ENCODE measurements at places on chromosomes 2 and 18.
A peak's percentile ranks its signal among the peaks of the same experiment; 100 is the strongest.

- DNase-seq, result no peak
Measured at GRCh38 chr2:202378662-202379358, 2.7 kb downstream of the BMPR2 start.

DNA sequence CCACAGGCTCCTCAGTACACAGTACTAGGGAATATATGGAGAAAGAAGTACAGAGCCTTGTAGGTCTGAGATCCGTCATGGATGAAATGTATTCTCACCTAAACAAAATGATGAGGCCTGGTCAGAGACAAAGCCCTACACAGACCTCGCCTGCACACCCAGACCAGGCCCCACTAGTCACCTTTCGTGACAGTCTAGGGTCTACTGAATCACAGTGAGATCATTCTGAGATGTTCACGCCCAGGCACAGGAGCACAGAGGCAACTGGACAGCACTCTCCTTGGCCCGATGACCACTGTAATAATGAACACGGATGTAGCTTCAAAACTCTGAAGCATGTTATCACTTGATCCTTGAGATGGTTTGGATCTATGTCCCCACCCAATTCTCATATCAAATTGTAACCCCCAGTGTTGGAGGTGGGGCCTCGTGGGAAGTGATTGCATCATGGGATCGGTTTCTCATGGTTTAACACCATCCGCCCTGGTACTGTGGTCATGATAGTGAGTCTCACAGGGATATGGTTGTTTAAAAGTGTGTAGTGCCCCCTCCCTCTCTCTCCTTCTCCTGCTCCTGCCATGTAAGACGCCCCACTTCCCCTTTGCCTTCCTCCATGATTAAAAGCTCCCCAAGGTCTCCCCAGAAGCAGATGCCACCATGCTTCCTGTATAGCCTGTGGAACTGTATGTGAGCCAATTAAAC lies 15.1 kb downstream of the DOCK10 start:
- DNase-seq, result no peak

DNA sequence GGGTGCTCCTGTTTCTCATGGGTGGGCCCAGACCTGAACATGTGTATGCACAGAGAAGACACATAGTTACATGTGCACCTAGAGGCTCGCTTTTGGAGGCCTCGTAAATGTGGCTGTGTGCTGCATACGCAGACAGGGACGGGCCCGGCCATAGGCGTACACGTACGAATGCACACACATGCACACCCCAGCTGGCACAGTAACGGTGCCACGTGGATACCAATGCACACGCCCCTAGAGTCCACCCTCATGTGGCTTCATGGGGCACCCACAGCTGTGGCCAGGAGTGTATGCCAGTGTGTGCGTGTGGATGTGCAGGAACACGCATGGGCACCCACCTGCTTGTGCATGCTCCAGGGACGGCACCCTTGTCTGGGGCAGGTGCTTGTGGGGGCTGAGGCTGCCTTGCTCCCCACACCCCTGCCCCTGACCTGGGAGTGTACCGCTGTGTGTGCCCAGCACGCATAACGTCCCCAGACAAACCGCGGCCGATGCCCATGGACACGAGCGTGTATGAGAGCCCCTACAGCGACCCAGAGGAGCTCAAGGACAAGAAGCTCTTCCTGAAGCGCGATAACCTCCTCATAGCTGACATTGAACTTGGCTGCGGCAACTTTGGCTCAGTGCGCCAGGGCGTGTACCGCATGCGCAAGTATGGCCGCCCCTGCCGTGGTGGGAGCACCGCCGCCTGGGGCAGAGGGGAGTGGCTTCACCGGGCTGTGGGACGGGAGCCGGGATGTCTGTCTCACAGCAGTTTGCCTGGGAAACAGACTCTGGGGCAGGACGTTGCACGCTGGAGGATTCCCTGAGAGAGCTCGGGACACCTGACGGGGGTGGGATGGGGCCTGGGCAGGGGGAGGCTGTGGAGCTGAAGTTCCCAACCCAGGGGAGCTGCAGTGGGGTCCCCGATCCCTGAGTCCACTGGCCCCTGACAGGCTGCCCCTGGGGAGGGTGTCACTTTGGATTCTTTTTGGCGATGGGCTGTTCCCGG lies 21.0 kb downstream of the ZAP70 start:
- no peak for DNase-seq

DNA sequence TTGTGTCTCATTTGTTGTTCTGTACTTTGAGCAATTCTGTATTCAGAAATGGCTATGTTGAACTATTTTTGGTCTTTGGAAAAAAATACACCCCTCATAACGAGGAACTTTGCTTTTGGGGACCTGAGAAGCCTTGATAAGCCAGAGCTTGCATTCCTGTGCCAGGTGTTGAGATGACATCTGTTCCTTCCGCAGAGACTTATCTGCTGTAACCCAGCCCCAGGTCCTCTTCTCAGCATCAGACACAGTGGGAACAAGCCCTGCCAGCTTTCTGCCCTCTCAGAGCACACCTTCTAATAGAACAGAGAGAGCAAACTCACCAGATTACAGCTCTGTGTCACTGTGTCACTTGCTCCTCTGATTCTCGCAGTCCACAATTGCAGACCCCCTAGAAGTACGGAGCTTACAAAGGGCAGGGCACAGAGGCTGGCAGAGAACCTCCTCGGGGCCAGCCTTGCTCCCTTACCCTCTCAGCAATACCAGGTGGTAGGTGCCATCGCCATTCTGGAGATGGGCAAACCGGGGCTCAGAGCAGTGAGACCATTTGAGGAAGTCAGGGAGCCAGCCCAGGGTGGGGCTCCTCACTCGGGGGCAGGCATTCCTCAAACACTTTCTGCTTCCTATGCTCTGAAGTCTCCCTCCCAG lies 97.4 kb downstream of the DDX1 start:
- no peak for DNase-seq

DNA sequence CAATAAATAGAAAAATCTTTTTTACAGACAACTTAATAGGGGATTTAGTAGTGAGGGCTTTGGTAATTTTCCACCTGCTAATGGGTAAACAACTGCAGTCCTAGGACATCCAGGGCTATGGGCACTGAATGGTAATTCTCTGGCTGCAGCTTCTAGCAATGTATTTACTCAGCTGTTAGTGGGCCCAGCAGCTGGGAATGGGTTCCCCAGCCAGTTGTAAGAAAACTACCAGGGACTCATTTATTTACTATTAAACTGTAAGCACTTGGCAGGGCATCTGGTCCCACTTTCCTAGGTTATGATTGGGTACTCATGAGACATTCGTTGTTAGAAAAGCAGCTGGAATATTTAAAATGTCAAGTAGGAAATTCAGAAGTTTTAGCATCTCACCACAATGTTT lies 363.8 kb upstream of the TRIB2 start:
- no peak for DNase-seq

DNA sequence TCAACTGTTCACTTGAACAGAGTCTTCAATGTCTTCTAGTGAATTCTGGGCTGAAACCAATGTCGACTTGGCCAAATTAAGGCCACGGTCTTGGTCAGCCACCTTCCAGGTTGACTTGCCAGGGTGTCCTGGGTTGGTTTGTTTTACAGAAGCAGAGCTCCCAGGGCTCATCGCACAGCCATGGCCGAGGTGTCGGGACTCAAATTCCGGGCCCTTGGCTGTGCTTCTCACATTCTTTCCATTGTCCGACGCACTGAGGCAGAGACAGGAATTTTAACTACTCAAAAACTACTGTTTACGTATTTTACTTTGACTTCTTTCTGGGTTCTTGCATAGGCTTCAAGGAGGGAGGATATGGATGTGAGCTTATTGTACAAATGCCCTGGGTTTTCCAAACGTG lies 51.7 kb downstream of the HPCAL1 start:
- DNase-seq, result no peak

DNA sequence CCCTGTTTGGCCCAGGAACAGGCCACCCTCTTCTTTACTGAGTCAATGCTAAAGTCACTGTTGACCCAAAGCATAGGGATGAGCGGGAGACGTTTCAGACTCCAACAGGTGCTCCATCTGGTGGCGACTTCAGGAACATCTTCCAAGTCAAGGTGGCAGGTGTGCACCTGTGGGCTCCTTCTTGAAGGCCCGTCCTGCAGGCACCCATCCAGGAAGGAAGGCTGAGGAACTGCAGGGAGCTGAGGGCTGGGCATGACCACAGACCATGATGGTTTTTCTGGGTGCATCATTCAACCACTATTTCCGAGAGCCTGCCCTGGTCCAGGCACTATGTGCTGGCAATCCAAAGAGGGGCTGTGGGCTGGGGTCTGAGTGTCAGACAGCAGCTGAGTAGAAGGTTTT lies 142.8 kb downstream of the NDUFA10 start:
- peak; percentile 25 for DNase-seq

GRCh38 chr2:65664931-65665330 lies 232.5 kb upstream of the SPRED2 start:
- DNase-seq, result no peak

- DNase-seq, result no peak
Measured at GRCh38 chr18:13422541-13423147, 204.1 kb downstream of the LDLRAD4 start.

DNA sequence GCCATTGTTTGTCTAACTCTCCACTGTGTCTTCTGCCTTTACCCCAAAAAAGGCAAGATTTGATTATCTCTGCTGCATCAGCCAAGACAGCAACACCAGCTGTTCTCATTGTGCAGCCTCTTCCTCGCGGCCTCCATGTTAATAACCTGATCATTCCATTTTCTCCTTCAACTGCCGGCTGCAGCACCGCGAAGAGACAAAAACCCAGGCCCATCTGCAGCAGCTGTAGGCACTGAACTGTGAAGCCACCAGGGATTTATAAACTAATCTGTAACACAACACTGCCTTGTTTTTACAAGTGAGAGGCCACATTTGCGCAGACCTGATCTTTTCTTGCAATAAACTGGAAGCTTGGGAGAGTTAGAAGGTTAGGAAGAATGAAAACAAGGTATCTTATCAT lies 147.8 kb downstream of the SATB2 start:
- no peak for DNase-seq

DNA sequence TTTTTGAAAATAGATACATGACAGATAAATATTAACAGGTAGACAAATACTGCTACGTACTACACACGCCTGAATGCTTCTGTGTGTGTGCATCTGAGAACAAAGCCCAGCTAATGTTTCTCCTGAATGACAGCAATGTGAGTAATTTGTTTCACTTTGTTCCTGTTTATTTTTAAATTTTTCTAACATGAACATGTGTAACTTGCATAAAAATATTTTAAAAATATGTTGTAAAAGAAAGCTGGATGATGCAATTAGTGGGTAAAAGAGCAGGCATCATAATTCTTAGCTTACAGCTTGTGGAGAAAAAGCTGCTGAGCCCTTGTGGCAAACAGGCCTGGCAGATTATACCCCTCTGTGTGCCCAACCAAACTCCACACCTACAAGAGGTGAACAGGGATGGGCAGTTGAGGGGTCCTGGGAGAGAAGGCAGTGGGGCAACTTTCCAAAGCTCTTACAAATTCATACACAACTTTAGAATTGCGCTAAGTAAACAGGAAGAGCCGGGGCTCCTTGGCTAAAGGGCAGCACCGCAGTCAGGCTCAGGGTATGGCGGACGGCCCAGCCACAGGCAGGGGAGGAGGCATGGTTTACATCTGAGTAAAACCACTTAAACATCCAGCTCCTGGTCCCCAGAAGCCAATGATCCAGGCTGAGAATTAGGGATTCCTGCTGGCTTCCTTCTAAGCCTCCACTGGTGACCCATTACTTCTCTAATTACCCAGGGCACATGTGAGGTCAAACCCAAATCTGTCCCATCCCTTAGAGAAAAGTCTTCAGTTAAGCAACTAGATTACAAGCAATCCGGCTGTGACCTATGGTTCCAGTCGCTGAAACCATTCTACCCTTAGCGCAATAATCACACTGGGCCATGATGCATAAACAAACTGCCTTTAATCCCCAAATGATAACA lies 14.0 kb downstream of the PXDN start:
- DNase-seq, result peak; percentile 50

- DNase-seq, result no peak
Measured at GRCh38 chr2:147607379-147607778, 237.4 kb upstream of the ACVR2A start.

DNA sequence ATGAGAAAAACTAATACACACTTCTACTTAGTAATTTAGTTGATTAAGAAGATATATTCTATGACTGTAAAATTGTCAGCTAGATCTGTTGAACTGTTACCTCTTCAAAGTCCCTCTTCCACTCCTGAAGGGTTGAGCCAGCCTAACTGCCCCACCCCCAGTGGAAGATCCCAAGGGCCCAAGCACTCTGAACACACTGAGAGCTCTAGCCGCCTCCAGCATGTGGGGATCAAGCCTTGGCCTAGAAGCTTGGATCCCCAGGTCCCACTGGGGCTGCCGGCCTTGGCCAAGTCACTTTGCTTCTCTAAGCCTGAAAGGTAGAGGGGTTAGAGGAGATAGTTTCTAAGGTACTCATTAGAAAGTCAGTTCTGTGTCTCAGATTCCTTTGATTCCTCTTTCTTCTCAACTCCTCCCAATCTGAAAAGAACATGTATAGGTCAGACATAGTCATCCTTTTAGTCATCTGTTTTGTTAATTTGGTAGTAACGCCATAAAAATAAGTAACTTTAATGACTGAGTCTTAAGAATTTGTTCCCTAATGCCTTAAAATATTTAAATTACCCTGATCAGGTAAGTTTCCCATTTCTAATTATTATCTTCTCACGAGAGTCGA lies 5.6 kb downstream of the CPSF3 start:
- no peak for DNase-seq

- no peak for DNase-seq
Measured at GRCh38 chr18:31821545-31822171, 61.0 kb upstream of the SLC25A52 start.

- DNase-seq, result peak; percentile 88
Measured at GRCh38 chr2:241558532-241559322, at the start of gene BOK. Gene BOK (plus strand): TSS chr2:241558745. CDS start chr2:241559484, 739 bp downstream.

DNA sequence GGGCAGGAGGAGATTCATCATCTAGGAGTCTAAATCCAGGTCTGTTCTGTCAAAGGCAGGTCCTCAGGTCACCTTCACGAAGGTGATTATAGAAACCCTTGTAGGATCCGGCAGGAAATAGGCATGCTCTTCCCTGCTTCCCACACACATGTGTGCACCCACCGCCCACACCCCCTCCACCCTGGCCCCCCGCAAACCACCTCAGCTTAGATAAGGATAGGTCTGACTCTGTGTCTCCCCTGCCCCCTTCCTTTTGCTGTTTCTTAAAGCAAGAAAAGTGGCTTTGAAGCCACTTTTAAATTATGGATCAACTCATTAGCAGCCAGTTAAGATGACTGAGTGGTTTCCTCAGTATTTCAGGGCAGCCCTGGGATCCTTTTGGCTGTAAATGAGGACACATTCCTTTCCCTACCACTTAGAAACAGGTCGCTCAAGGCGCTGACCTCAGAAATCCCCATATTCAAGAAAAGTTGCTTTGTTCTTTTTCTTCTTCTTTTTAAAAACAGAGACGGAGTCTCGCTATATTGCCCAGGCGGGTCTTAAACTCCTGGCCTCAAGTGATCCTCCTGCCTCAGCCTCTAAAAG lies 14.5 kb upstream of the CIB4 start:
- DNase-seq, result no peak

All from ACHN (cell line).